GM04504 (cell line): ENCODE measurements at places on chromosomes 12 and 14.
A peak's percentile ranks its signal among the peaks of the same experiment; 100 is the strongest.

- DNase-seq = no peak
Measured at GRCh38 chr12:116018282-116018681, 259.2 kb downstream of the MED13L start.

DNA sequence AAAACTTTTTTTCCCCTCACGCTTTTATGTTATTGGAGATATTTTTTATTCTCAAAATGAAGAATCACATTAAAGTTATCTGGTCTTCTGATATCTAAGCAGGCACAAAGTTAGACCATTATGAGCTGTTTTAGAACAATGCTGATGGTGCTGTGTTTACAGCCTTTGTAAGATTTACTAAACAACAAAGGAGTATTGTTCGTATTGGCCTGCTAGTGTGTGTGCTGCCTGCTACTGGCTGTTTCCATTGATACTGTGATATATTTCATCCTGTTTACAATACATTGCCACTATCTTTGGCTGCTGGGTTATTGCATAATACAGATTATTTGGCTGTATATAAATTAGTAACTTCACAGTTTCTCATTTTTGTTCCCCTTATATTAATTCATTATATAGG is 220.8 kb downstream of the ITPR2 start:
- no peak for DNase-seq

DNA sequence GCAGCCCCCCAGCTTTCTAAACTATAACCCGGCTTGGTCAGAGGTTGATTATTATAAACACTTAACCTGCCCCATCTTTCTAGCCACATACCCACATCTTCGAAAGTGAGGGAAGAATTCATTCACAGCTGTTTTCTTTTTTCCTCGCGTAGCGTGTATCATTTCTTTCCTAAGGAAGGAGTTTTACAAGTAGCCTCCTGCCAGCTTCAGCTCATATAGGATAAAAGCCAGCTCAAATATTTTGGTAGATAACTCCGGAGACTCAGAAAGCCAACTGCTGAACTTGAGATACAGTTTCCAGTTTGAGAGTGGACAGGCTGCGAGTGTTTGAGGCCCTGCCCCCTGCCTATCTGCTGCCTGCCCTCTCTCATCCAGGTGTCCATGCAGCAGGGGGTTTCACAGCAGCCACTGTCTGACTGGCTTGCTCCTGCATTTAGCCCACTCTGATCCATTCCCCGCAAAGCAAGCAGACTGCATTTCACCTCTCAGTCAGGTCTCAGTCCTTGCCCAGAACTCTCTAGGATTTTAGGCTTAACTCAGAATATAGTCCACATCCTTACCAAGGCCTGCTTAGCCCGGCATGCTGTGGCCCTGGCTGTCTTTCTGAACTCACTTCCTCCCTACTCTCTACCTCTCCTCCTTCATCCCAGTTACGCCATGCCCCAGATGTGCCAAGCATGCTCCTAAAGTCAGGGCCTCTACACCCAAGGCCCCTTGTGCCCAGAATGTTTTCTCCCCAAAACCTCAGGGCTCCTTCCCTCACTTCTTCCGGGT is 46.9 kb downstream of the EVL start:
- DNase-seq = no peak

GRCh38 chr12:2466211-2466610 is 328.6 kb upstream of the FKBP4 start:
- no peak for DNase-seq

- no peak for DNase-seq
Measured at GRCh38 chr12:91630083-91630482, 447.5 kb upstream of the DCN start.

- DNase-seq = peak; percentile 41
Measured at GRCh38 chr14:71730471-71730870, 201.8 kb upstream of the RGS6 start.

- DNase-seq = no peak
Measured at GRCh38 chr12:89497467-89497866, 27.1 kb downstream of the GALNT4 start.

GRCh38 chr12:115598871-115599811 is 678.4 kb downstream of the MED13L start:
- no peak for DNase-seq

GRCh38 chr14:31300296-31300695 is 92.7 kb upstream of the HECTD1 start:
- DNase-seq = no peak

DNA sequence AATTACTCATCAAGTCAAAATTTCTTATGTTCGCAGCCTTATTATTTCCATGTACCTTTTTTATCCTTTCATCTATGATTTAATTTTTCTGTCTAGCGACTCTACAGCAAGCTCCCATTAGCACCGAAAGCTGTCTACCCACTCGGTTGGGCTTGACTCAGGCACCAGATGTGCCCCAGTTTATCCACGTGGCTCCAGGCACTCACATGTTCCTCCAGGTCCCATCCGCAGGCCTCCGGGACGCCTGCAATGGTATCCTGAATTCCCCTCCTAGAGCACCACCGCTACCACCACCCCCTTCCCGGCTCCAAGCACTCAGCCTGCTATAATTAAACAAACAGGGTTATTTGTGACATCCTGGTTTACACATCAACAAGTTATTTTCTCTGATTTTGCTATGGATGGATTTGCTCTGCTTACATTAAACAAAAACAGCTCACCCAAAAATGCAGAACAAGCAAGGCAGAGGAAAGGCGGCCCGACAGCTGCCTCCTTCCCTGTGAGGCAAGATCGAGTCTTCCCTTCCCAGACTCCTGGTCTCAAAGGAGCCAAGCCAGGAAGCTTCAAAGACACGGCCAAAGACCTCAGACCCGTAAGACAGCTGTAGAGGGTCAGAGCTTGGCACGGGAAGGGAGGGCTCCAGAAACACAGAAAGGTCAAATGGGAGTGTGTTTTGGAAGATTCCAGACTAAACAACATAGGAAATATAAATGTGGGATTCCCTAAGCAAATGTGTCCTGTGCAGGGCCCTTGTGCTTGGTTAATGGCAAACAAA is 253.8 kb downstream of the TTC8 start:
- no peak for DNase-seq

DNA sequence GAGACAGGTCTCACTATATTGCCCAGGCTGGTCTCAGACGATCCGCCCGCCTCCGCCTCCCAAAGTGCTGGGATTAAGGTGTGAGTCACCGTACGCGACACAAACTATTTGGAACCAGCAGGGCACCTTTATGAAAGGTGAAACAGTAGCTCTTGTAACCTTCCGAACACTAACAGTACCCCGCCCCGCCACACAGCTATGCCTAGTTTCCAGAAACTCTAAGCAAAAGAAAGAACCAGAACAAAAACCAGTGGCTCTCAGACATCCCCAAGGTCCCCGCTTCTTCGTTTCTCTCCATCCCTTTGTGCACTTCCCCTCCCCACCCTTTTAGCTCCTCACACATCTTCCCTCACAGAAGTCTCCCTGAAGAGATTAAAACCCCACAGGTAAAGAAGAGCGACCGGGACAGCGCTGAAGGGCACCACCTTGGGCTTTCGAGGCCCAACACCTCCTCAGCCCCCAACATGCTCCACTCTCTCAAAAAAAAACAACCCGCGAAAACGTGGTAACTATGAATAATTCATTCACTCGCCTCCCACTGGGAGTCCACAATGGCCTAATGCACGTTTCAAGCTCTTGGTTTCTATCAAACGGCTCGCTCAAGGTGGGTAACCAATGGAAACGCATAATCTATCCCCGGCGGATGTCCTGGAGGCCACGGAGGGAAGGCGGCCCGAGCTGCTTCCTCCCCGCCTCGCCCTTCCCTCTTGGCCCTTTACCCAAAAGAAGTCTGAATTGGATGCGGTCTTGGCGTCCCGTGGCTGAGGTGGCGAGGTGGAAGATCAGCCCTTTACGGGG is 877 bp downstream of the BAG5 start:
- DNase-seq = no peak

DNA sequence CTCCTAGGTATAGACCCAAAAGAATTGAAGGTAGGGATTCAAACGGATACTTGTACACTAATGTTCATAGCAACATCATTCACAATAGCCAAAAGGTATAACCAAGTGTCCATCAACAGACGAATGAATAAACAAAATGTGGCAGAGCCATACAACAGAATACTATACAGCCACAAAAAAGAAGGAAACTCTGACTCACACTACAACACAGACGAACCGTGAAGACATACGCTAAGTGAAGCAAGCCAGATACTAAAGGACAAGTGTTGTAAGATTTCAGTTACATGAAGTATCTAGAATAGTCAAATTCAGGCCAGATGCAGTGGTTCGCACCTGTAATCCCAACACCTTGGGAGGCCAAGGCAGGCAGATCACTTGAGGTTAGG is 19.1 kb downstream of the CAMKK2 start:
- DNase-seq = no peak

GRCh38 chr14:73610687-73611086 is 1.6 kb upstream of the ACOT6 start:
- DNase-seq = no peak

GRCh38 chr12:117662620-117663395 is 301.4 kb upstream of the NOS1 start:
- DNase-seq = no peak

GRCh38 chr14:57897144-57897748 is 31.4 kb upstream of the SLC35F4 start:
- no peak for DNase-seq

- DNase-seq = no peak
Measured at GRCh38 chr12:4279198-4279690, 5.7 kb downstream of the CCND2 start.

DNA sequence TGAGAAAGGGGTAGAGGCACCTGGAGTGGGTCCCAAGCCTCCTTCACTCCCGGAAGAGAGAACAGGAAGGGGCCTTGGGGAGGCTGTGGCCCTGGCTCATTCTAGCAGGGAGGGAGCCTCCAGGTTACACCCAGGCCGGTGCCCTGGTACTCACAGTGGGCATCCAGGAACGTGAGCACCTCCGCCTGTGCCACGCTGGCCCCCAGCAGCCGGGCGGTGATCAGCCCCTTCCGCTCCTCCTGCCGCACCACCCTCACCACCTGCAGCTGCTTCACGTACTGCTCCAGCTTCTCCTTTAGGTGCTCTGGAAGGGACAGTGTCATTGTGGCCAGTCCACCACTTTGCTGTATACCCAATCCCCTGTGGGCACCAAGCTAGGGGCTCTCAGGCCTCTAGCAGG is 18.8 kb upstream of the CELA1 start:
- DNase-seq = no peak

DNA sequence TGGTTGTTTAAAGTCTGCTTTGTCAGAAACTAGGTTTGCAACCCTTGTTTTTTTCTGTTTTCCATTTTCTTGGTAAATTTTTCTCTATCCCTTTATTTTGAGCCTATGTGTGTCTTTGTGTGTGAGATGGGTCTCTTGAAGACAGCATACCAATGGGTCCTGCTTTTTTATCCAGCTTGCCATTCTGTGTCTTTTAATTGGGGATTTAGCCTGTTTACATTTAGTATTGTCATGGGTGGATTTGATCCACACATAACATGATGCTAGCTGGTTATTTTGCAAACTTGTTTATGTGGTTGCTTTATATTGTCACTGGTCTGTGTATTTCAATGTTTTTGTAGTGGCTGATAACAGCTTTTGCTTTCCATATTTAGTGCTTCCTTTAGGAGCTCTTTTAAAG is 17.2 kb upstream of the ART4 start:
- no peak for DNase-seq

GRCh38 chr14:103679351-103679750 is 35.9 kb downstream of the XRCC3 start:
- no peak for DNase-seq

- DNase-seq = no peak
Measured at GRCh38 chr14:104085032-104085888, at the start of gene ASPG. Gene ASPG, plus strand, starts transcription at chr14:104085700. Its CDS starts 71 bp downstream, at chr14:104085771.

DNA sequence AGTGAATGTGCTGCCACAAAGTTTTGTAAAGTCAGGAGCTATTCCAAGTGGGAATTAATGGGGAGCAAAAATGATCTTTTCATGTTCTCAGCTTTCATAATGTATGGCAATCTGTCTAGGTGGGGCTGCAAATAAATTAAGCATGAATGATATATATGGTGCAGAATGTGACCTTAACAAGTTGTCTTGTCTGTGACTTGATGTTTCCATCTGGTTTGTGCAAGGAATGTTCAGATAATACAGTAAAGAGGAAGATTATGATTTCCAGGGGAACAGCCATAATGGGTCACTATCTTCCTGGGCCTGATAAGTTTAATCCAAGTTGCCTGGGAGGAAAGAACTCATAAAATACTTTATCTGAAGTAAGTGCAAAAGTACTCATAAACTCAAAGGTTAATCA is 1815.8 kb upstream of the FLRT2 start:
- DNase-seq = no peak

GRCh38 chr14:65153101-65153500 is 50.8 kb upstream of the MAX start:
- no peak for DNase-seq

GRCh38 chr14:103483600-103483999 is 39.0 kb downstream of the CKB start:
- peak; percentile 73 for DNase-seq

GRCh38 chr12:127787544-127787943 is 479.4 kb upstream of the TMEM132C start:
- no peak for DNase-seq

GRCh38 chr14:31530136-31530535 is 31.1 kb upstream of the NUBPL start:
- no peak for DNase-seq

GRCh38 chr12:122150127-122150681 is 23.8 kb downstream of the IL31 start:
- no peak for DNase-seq

GRCh38 chr14:35932659-35933159 is 106.6 kb downstream of the BRMS1L start:
- DNase-seq = no peak

DNA sequence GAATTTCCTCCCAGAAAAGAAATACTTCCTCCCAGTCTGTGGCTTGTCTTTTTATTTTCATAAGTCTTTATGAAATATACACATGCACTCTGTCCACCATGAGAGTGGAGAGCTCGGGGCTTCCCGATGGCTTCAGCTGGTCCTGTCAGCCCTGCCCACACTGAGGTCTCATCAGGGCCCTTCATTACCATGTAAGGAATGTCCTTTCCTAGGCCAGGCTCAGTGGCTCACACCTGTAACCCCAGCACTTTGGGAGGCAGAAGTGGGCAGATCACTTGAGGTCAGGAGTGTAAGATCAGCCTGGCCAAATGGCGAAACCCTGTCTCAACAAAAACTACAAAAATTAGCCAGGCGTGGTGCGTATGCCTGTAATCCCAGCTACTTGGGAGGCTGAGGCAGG is 77.0 kb downstream of the CPSF2 start:
- no peak for DNase-seq

DNA sequence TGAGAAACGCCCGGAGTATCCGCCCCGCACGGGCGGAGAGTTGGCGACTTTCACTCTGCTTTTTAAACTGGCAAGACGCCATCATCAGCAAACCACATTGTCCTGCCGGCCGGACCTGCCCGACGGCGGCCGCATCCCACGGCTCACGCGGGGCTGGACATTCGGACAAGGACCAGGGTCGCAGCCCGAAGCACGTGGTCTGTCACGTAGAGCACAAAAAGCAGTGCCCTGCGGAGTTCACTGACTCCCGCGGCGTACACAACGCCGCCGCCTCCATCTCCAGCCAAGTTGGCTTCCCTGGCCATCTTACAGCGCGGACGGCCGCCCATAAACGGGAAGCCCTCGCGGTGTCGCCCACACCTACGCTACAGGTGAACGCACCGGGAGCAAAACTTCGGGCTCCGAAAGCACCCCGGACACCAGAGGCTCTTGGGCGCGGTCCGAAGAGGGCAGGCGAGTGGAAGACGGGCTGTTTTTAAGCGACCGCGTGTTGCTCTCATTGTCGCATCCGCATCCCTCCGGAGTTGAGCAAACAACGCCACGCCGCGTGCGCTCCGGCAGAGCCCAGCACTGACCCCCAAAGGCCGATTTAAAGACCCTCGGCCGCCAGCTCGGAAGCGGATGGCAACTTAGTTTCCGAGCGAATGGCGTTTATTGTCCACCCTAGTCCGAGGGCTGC is 966 bp downstream of the SINHCAF start:
- DNase-seq = no peak
